Spinal cord (tissue), 10 donors: ENCODE measurements at places on chromosomes 2 and 18. TPM values are rescaled to one million over a fixed set of nuclear protein-coding genes. Genes with fewer than 3 reads are reported as not detected.
A peak's percentile ranks its signal among the peaks of the same experiment; 100 is the strongest.

MYO5B gene
- total RNA-seq = 5.9 TPM

AFF3 gene
- total RNA-seq = 44.6 TPM

CCDC68 gene
- 38.6 TPM for total RNA-seq

QPCT gene
- total RNA-seq = 26.1 TPM

AQP12B gene
- total RNA-seq = not detected

PAPOLG gene
- total RNA-seq = 21.8 TPM

SPOPL gene
- total RNA-seq = 15.6 TPM

GRCh38 chr2:133768658-133769435, 200.6 kb upstream of the NCKAP5 start:
- no peak for DNase-seq
- no peaks in the 10 kb centered on the region for H3K36me3 ChIP-seq
- H3K27ac ChIP-seq = no peak overlapping the region

DNA sequence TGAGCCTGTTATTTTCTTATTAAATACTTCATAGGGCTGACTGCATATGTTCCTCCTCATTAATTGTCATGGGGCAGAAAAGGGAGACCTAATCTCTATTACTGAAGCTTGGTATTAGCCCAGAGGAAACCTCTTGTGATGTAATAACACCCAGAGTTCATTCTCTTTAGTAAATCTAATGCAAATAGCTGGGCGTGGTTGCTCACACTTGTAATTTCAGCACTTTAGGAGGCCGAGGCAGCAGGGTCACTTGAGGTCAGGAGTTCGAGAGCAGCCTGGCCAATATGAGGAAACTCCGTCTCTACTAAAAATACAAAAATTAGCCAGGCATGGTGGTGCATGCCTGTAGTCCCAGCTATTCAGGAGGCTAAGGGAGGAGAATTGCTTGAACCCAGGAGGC, 14.7 kb downstream of the DAW1 start:
- H3K27me3 ChIP-seq = no peaks in the 10 kb centered on the region
- peaks cover 4% of the 10 kb centered on the region for H3K4me1 ChIP-seq

DNA sequence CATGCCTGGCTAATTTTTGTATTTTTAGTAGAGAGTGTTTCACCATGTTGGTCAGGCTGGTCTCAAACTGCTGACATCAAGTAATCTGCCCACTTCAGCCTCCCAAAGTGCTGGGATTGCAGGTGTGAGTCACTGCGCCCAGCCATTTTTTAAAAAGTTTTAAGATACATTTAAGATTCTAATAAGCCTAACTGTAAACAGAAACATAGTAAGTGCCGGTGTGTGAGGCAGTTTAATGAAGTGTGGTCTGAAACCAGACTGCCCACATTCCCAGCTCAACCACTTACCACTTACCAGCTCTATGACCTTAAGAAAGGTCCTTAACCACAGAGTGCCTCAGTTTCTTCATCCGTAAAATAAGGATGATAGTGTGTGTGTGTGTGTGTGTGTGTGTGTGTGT, 42.4 kb downstream of the TMEM237 start:
- no peak for DNase-seq
- no peaks in the 10 kb centered on the region for H3K4me1 ChIP-seq
- H3K27ac ChIP-seq = no peak overlapping the region
- no peaks in the 10 kb centered on the region for H3K36me3 ChIP-seq
- no peaks in the 10 kb centered on the region for H3K27me3 ChIP-seq

- no peaks in the 10 kb centered on the region for H3K4me1 ChIP-seq
- no peaks in the 10 kb centered on the region for H3K27me3 ChIP-seq
- no peak for DNase-seq
These were observed 1060.8 kb downstream of the CNTNAP5 start for GRCh38 chr2:125085904-125086303.

GRCh38 chr2:66717218-66717905, 282.4 kb downstream of the MEIS1 start:
- H3K27ac ChIP-seq = no peak overlapping the region
- no peak for DNase-seq
- H3K4me3 ChIP-seq = no peak overlapping the region
- H3K4me1 ChIP-seq = no peaks in the 10 kb centered on the region
- no peaks in the 10 kb centered on the region for H3K36me3 ChIP-seq
- H3K27me3 ChIP-seq = no peaks in the 10 kb centered on the region

DNA sequence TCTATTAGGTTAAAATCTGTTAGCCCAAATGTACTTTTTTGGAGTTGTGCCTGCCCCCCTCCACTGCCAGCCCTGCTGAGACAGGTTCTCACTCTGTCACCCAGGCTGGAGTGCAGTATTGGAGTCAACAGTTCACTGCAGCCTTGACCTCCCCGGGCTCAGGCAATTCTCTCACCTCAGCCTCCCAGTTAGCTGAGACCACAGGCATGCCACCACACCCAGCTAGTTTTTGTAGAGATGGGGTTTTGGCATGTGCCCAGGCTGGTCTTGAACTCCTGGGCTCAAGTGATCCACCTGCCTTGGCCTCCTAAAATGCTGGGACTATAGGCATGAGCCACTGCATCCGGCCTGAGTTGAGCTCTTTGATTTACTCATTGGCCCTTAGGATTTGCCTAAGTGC, 110.7 kb downstream of the ICA1L start:
- H3K27me3 ChIP-seq = no peaks in the 10 kb centered on the region
- H3K27ac ChIP-seq = no peak overlapping the region
- no peaks in the 10 kb centered on the region for H3K4me1 ChIP-seq
- H3K4me3 ChIP-seq = no peak overlapping the region
- H3K36me3 ChIP-seq = peaks cover 22% of the 10 kb centered on the region

GRCh38 chr2:109373791-109374547, 239.8 kb downstream of the SEPTIN10 start:
- peaks cover 19% of the 10 kb centered on the region for H3K36me3 ChIP-seq
- no peak overlapping the region for H3K27ac ChIP-seq
- H3K4me3 ChIP-seq = no peak overlapping the region
- H3K27me3 ChIP-seq = peaks cover 6% of the 10 kb centered on the region

- no peak overlapping the region for H3K4me3 ChIP-seq
- H3K4me1 ChIP-seq = no peaks in the 10 kb centered on the region
- H3K27ac ChIP-seq = no peak overlapping the region
- DNase-seq = no peak
These were observed 27.7 kb downstream of the ELP2 start for GRCh38 chr18:36157441-36157840.

DNA sequence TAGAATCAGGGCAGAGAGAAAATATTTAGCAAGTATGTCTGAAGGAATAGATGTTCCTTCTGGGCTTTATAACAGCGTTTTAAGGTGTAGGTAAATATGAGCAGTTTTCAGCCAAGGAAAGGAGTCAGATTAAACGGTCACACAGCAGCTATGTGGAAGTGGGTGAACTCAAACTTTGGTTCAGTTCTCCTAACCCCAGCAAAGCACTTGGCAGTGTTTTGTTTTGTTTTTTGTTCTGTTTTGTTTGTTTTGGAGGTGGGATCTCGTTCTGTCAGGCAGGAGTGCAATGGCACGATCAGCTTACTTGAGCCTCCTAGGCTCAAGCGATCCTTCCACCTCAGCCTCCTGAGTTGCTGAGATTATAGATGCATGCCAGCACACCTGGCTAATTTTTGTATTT, 24.6 kb downstream of the TANC1 start:
- no peak overlapping the region for H3K27ac ChIP-seq
- H3K27me3 ChIP-seq = no peaks in the 10 kb centered on the region
- H3K36me3 ChIP-seq = no peaks in the 10 kb centered on the region
- no peak overlapping the region for H3K4me3 ChIP-seq

GRCh38 chr18:49839012-49839411, 25.7 kb upstream of the ACAA2 start:
- no peak overlapping the region for H3K27ac ChIP-seq
- no peaks in the 10 kb centered on the region for H3K27me3 ChIP-seq
- peaks cover 11% of the 10 kb centered on the region for H3K4me1 ChIP-seq
- H3K36me3 ChIP-seq = no peaks in the 10 kb centered on the region
- no peak for DNase-seq

- H3K4me3 ChIP-seq = no peak overlapping the region
- H3K4me1 ChIP-seq = no peaks in the 10 kb centered on the region
- H3K27me3 ChIP-seq = no peaks in the 10 kb centered on the region
- H3K27ac ChIP-seq = no peak overlapping the region
These were observed 44.8 kb downstream of the CDH2 start for GRCh38 chr18:28132084-28132483.

GRCh38 chr18:48953104-48953706, 2.4 kb upstream of the SMAD7 start:
- DNase-seq = no peak
- peaks cover 19% of the 10 kb centered on the region for H3K4me1 ChIP-seq
- peak overlapping the region; percentile 78 for H3K4me3 ChIP-seq
- no peaks in the 10 kb centered on the region for H3K36me3 ChIP-seq
- no peaks in the 10 kb centered on the region for H3K27me3 ChIP-seq

DNA sequence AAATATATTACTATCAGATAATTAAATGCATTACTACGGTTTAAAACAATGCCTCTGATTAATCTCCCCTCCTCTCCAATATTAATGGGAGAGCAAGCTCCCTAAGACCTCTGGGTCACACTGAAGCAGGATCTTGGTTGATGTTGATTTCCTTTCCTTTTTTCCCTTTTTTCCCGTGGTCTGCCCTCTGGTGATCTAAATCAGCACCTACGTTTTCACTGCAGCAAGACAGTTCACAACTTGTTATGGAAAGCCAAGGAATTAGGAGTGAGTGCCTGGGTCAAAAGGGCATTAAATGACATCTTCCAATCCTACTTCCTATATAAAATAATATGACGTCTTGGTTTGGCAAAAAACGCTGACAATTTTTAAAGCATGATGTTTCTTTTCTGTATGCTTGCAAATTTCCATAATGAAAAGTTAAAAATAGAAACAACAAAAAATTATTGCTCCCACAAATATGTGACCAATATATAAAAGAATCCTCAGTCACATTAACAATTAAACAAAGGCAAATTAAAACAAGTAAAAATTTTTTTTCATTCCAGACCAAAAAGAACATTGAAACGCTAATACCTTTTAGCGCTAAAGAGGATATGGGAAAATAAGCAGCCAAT, 7.9 kb upstream of the CFAP36 start:
- no peak overlapping the region for H3K27ac ChIP-seq
- no peak overlapping the region for H3K4me3 ChIP-seq
- no peaks in the 10 kb centered on the region for H3K4me1 ChIP-seq
- DNase-seq = peak; percentile 23
- H3K27me3 ChIP-seq = no peaks in the 10 kb centered on the region

GRCh38 chr2:157290525-157290924, 33.0 kb downstream of the GALNT5 start:
- H3K4me1 ChIP-seq = no peaks in the 10 kb centered on the region
- no peaks in the 10 kb centered on the region for H3K27me3 ChIP-seq
- no peak overlapping the region for H3K4me3 ChIP-seq
- H3K27ac ChIP-seq = no peak overlapping the region
- no peak for DNase-seq
- H3K36me3 ChIP-seq = no peaks in the 10 kb centered on the region

GRCh38 chr2:68734176-68734575, 435 bp upstream of the ARHGAP25 start:
- H3K27ac ChIP-seq = no peak overlapping the region
- no peaks in the 10 kb centered on the region for H3K4me1 ChIP-seq
- H3K27me3 ChIP-seq = no peaks in the 10 kb centered on the region

DNA sequence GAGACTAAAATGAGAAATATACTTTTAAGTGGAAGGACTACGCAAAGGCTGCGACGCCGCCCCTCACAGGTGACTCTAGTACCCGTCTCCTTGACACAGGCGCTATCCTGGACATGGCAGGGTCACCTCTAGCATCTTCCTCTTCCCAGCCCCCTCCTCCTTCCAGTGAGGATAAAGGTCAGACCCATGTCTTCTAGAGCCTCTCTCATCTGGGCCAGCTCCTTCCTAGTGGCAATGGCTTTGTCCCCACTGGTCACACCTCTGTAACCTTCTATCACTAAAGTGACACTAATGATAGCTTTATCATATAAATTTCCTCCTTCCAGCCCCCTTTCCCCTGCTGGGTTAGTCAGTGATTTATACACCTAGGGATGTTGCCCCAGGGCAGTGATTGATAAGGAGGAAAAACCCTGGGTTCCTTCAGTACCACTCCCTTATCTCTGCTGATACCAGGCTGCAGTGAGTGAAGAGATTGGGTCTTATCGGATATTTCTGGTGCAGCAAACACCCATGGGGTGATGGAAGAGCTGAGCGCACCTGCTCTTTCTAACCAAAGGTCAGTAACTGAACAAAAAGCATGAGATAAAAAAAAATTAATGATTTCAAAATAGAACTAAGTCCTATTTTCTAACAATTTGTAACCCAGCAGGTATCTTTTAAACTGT, 62.0 kb upstream of the FZD5 start:
- H3K27me3 ChIP-seq = no peaks in the 10 kb centered on the region
- peaks cover 3% of the 10 kb centered on the region for H3K4me1 ChIP-seq
- no peak overlapping the region for H3K27ac ChIP-seq
- no peak for DNase-seq
- peaks cover 8% of the 10 kb centered on the region for H3K36me3 ChIP-seq

DNA sequence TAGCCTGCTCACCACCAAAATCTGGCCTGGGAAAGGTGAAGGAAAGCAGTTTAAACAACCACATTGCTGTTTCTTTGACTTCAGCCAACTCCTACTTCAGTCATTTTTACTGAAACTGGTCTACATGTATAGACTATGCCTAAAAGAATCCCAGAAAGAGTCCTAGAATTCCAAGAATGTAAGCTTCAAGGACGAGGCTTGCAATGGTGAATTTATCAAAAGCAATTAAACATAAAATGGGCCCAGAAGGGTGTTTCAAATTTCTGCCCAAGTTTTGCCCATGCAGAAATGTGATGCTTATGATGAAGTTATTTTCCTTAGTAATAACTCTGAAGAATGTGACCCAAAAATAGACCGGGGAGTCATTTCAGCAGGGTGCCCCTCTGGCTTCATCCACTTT, 16.6 kb downstream of the EN1 start:
- H3K4me3 ChIP-seq = no peak overlapping the region
- H3K4me1 ChIP-seq = peaks cover 28% of the 10 kb centered on the region
- no peak overlapping the region for H3K27ac ChIP-seq
- H3K27me3 ChIP-seq = peaks cover 68% of the 10 kb centered on the region

- no peak overlapping the region for H3K27ac ChIP-seq
- H3K36me3 ChIP-seq = peaks cover 25% of the 10 kb centered on the region
- no peak for DNase-seq
- H3K4me1 ChIP-seq = no peaks in the 10 kb centered on the region
These were observed 43.4 kb downstream of the GREB1 start for GRCh38 chr2:11577101-11577883.

GRCh38 chr18:39872651-39873050, 2082.4 kb upstream of the PIK3C3 start:
- no peak overlapping the region for H3K4me3 ChIP-seq
- no peak overlapping the region for H3K27ac ChIP-seq
- no peak for DNase-seq

- H3K4me3 ChIP-seq = no peak within 1 kb of the TSS
- no peaks in the 10 kb centered on the region for H3K27me3 ChIP-seq
- no peaks in the 10 kb centered on the region for H3K36me3 ChIP-seq
- H3K4me1 ChIP-seq = no peaks in the 10 kb centered on the region
- DNase-seq = no peak
These were observed at the start of gene CPO for GRCh38 chr2:206939340-206939739. Gene CPO (plus strand): TSS chr2:206939518. CDS start chr2:206939600, 82 bp downstream.

- H3K4me3 ChIP-seq = peak overlapping the region; percentile 21
- peaks cover 2% of the 10 kb centered on the region for H3K27me3 ChIP-seq
- peaks cover 8% of the 10 kb centered on the region for H3K4me1 ChIP-seq
- H3K36me3 ChIP-seq = no peaks in the 10 kb centered on the region
- no peak overlapping the region for H3K27ac ChIP-seq
These were observed 11.8 kb downstream of the G6PC2 start for GRCh38 chr2:168912901-168913369.
